ENCODE measurements at places on chromosomes 2 and 18.

- no peak for DNase-seq
Observed at GRCh38 chr18:35778850-35779627, 193.4 kb upstream of the RMP24 start.

DNA sequence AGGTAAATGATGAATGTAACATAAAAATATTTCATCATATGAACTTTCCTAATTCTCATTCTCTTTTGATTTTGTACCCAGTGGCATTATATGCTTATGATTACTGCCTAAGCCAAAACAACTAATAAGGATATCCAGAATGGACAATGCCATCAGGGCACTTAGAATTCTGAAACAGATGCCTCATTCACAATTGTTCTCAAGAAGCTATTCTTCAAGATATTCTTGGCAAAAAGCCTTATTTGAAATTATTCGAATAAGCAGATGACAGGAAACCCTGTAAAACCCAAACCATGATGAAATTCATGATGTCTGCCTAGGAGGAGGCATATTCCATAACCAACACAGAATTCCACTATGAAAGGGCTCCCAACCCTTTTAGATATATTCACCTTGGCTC lies 353.2 kb upstream of the TRIB2 start:
- no peak for DNase-seq

GRCh38 chr2:210551001-210551400 lies 5.4 kb upstream of the CPS1 start:
- no peak for DNase-seq

GRCh38 chr18:25819746-25820363 lies 270.6 kb downstream of the SS18 start:
- DNase-seq, result no peak

DNA sequence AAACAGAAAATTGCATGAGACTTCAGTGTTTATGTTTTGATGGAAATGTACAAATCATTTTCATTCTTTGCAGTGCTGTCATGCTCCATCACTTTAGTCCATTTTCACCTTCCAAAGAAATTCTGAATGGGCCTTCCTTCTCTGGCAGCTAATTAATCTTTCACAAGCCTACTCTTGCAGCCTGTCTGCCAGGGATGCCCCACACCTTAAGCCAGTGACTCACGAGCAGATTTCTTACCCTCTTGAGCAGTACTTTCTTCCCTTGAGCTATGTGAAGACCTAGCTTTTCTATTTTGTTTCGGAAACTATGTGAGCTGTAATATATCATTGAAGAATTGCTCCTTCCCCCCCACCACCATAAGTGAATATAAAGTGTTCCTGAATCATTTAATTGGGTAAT lies 404.3 kb upstream of the VWC2L start:
- peak; percentile 14 for DNase-seq

- DNase-seq, result peak; percentile 57
Observed at GRCh38 chr18:57624988-57625387, 3.4 kb upstream of the NARS1 start.

DNA sequence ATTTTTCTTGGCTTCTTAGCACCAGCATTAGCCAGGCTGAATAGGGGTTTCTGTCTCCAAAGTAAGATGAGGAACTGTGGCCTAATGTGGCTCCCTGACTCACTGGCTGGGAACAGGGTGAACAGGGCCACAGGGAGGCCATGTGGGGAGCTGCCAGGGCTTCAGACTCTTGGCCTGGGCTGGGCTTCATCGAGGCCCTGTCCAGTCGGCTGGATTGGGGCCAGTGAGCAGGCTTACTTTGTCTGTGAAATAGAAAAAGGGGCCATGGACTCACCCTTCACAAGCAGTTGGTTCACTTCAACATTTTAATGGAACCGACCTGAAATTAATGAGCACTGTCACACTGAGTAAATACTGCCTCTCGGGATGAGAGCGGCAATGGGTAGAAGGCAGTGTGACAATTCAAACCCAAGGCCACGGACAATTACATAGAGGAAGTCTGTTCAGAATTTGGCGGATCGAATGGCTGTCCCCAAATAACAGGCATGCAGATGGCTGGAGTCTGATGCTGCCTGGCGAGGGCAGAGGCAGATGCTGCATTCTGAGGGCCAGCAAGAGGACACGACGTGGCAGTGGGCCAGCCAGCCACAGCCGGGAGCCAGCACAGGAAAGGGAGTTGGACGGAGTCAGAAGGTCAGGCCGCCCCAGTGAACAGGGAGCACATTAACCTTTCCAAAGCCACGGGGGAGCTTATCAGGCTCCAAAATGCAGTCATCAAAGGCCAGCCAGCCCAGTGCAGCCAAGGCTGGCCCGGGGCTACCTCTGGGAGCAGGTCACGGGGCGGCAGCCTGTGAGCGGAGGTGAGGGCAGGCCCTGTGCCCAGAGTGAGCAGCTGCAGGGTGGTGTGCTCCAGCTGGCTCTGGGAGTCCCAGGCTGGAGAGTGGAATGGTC lies 146.6 kb upstream of the REV1 start:
- peak; percentile 49 for DNase-seq

- DNase-seq, result no peak
Observed at GRCh38 chr2:96940980-96941775, 45.2 kb downstream of the FAM178B start.

DNA sequence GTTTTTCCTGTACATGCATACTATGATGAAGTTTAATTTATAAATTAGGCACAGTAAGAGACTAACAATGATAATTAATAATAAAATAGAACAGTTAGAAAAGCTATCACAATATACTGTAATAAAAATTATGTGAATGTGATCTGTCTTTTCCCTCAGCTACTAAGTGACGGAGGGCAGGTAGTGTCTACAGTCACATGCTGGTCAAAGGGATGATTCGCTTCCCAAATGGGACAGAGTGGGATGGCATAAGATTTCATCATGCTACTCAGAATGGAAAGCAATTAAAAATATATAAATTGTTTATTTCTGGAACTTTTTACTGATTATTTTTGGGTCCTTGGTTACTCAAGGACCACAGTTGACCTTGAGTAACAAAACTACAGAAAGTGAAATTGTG lies 71.5 kb downstream of the DAW1 start:
- DNase-seq, result no peak

GRCh38 chr18:32425466-32425865 lies 45.2 kb downstream of the GAREM1 start:
- peak; percentile 86 for DNase-seq

DNA sequence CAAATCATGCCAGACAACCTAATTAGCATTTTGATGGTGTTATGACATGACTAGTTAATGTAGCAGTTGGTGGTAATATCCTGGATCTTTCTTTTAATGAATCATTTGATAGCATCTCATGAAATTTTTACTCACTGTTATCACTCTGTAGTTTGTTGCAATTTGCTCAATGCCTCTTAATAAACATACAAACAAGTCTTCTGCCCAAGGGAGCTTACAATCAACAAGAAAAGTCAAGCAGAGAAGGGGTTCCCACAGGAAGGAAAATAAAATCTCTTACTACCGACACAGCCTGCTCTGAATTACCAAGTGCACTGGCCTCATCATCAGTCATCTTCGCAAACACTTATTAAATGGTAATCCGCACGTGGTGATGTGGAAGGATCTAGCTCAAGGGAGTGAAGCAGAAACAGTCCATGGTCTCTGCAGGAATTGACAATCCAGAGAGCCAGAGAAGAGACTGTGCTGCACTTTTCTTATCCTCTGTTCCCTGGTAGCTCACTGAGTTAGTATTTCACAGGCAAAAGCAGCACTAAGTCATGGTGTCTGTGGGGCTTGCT lies 263.5 kb downstream of the EPHA4 start:
- DNase-seq, result no peak

GRCh38 chr18:59456657-59457056 lies 97.6 kb upstream of the LMAN1 start:
- DNase-seq, result no peak

DNA sequence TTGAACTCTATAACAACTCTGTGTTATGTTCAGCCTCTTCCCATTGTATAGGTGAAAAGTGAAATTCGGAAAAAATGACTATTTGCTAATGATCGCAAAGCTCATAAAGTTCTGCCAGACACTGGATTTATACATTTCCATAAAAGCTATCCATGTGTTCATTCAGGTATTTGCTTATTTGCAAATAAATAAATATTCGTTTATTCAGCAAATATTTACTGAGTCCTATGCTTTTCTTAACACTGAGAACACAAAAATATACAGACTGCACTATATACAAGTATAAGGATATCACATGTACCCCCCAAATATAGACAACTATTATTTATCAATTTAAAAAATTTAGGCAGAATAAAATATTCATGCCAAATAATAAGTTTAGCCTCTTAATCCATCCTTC lies 63.2 kb upstream of the ATP8B1 start:
- no peak for DNase-seq

GRCh38 chr18:54080858-54081257 lies 143.6 kb downstream of the MBD2 start:
- DNase-seq, result no peak

- no peak for DNase-seq
Observed at GRCh38 chr2:201515573-201516246, 64.2 kb downstream of the STRADB start.
